Suprapubic skin (tissue), 4 donors: ENCODE measurements at places on chromosomes 2 and 18.

DNA sequence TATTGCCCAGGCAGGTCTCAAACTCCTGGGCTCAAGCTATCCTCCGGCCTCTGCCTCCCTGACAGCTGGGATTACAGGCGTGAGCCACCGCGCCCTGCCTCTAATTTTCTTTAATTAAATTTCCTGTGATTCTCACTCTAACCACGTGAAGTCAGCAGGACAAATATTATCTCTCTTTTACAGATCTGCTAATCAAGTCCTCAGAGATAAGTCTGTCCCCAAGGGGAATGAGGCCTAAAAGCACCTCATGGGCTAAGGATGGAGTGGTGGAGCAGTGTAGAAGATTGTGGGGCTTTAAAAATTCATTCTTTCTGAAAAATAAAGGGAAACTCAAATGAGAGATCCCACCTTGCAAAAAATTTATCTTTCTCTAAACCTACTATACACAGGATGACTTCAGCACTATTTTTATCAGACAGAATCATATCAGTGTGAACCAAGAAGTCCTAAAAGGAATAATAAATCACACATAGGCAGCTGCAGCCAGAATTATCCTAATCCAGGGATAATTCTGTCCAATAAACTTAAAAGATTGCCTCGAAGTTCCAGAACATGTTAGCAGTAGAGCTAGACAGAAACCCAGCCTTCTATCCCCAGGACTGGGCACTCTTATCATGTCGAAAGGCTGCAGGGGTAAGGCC lies 38.3 kb upstream of the BMPR2 start:
- no peaks in the 10 kb centered on the region for H3K4me1 ChIP-seq
- no peaks in the 10 kb centered on the region for H3K27me3 ChIP-seq
- H3K27ac ChIP-seq: no peak overlapping the region
- no peaks in the 10 kb centered on the region for H3K36me3 ChIP-seq

DNA sequence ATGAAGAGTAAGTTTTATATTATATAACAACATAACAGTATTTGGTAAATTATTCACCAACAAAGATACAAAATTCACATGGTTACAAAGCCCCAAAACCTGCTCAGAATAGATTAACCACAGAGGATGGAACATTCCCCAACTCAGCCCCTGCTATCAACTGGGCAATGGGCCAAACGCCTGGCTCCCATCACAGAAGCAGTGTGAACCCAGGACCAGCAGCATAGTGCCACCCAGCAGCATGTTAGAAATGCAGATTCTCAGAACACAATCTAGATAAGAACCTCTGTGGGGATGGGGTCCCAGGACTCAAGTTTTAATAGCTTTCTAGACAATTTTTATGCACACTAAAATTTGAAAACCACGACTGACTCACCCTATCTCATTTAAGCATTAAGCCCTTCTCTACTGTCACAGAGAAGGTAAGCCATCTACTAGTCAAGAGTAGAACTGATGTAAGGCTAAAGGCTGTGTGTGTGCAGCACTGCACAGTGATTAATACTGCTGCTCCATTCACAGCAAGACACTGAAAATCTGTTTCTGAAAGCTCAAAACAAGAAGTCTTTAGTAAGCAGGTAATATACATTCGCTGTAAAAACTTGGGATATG lies 15.2 kb downstream of the AFG3L2 start:
- no peaks in the 10 kb centered on the region for H3K4me1 ChIP-seq
- no peaks in the 10 kb centered on the region for H3K27me3 ChIP-seq
- H3K36me3 ChIP-seq: peaks cover 96% of the 10 kb centered on the region
- no peak for DNase-seq
- no peak overlapping the region for H3K4me3 ChIP-seq

GRCh38 chr18:70019136-70019535 lies 71.5 kb upstream of the CD226 start:
- no peaks in the 10 kb centered on the region for H3K4me1 ChIP-seq
- peaks cover 51% of the 10 kb centered on the region for H3K36me3 ChIP-seq
- no peak overlapping the region for H3K4me3 ChIP-seq
- H3K27ac ChIP-seq: no peak overlapping the region
- no peak for DNase-seq

GRCh38 chr2:188326669-188327301 lies 35.1 kb downstream of the GULP1 start:
- DNase-seq: no peak
- H3K36me3 ChIP-seq: no peaks in the 10 kb centered on the region
- H3K4me1 ChIP-seq: no peaks in the 10 kb centered on the region
- no peaks in the 10 kb centered on the region for H3K27me3 ChIP-seq

DNA sequence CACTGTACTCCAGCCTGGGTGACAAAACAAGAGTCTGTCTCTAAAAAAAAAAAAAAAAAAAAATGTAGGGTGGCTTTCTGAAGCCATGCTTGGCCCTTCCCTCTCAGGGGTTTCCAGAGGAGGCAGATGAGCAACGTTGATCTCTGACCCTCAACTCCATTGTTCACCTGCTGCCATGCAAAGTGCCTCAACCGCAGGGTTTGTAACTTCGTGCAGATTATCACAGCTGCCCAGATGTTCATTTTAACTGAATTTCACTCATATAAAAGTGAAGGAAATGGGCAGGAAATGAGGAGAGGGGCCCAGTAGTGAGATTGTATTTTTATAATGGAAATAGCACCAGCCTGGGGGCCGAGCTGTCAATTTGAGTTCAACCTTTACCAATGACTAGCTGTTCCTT lies 14.9 kb upstream of the B3GNT2 start:
- H3K36me3 ChIP-seq: no peaks in the 10 kb centered on the region
- H3K27ac ChIP-seq: no peak overlapping the region
- no peak overlapping the region for H3K4me3 ChIP-seq
- DNase-seq: no peak

- peaks cover 15% of the 10 kb centered on the region for H3K4me1 ChIP-seq
- no peaks in the 10 kb centered on the region for H3K27me3 ChIP-seq
- no peak overlapping the region for H3K27ac ChIP-seq
- peak; percentile 71 for DNase-seq
- H3K36me3 ChIP-seq: no peaks in the 10 kb centered on the region
Observed at GRCh38 chr2:128422571-128422970, 103.9 kb upstream of the HS6ST1 start.

GRCh38 chr2:220701115-220701514 lies 871.0 kb downstream of the EPHA4 start:
- no peak overlapping the region for H3K27ac ChIP-seq
- no peaks in the 10 kb centered on the region for H3K36me3 ChIP-seq
- no peaks in the 10 kb centered on the region for H3K4me1 ChIP-seq
- DNase-seq: no peak

DNA sequence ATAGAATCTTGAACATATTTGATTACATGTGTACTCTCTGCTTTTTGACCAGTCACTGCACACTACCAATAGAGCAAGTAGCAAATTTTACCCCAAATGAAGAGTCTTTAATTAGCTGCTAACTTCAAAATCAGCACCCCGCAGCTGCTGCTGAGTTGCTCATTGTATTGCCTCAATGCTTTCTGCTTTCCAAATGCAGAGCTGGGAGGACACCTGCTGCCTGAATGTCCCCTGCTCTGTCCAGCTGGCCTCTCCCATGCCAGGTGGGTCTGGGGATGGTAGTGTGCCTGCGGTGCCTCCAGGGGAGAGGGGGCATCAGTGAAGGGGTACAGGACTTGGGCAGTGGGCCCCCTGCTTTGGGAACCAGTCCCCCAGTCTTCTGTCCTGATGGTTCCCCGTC lies 184.8 kb downstream of the PRKCE start:
- H3K27ac ChIP-seq: no peak overlapping the region
- peaks cover 19% of the 10 kb centered on the region for H3K4me1 ChIP-seq
- no peak for DNase-seq
- no peak overlapping the region for H3K4me3 ChIP-seq

DNA sequence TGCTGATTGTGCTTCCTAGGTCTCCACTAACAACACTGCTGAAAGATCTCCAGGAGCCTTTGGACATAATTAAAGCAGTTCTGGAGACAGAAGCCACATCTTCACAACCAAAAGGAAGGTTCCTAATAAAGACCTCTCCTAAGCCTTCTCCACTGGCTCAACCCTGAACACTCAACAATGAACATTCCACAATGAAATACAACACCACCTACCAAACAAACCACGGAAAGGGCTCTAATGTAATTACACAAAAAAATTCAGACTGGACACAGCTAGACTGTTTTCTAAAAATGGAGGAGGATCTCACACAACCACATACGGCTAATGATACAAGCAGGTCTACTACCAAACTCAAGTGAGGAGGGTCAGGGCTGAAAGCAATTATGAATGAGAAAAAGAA lies 43.6 kb downstream of the NOL10 start:
- H3K36me3 ChIP-seq: peaks cover 55% of the 10 kb centered on the region
- DNase-seq: no peak
- H3K27me3 ChIP-seq: no peaks in the 10 kb centered on the region

DNA sequence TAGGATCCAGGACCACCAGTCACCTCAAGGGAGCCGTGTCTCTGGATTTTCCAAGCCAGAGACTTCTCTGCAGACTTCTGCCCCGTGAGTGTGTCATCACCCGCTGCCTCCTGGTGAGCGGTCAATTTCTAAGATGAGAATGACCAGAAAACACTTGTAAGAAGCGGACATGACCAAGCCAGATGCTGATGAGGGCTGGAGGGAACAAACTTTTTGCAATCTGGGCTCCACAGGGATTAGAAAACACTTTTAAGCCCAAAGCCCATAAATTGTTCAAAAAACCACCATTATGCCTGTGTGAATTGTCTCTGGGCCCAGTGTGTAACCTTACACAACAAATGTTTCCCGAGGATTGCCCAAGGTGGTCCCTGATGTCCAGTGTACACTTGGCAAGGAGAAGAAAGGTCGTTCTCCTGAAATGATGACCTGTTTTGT lies 5.3 kb upstream of the NPPC start:
- no peaks in the 10 kb centered on the region for H3K36me3 ChIP-seq
- peak; percentile 31 for DNase-seq
- H3K27ac ChIP-seq: no peak overlapping the region
- no peak overlapping the region for H3K4me3 ChIP-seq
- peaks cover 41% of the 10 kb centered on the region for H3K27me3 ChIP-seq
- peaks cover 7% of the 10 kb centered on the region for H3K4me1 ChIP-seq

GRCh38 chr2:36800381-36800780 lies 103.9 kb downstream of the VIT start:
- no peak for DNase-seq
- H3K27ac ChIP-seq: no peak overlapping the region
- no peaks in the 10 kb centered on the region for H3K27me3 ChIP-seq
- no peaks in the 10 kb centered on the region for H3K36me3 ChIP-seq

- no peak overlapping the region for H3K4me3 ChIP-seq
- no peaks in the 10 kb centered on the region for H3K36me3 ChIP-seq
- no peak overlapping the region for H3K27ac ChIP-seq
- DNase-seq: no peak
- no peaks in the 10 kb centered on the region for H3K27me3 ChIP-seq
Observed at GRCh38 chr2:76083248-76083647, 372.5 kb upstream of the GCFC2 start.
